Right lung (tissue), 10 donors: ENCODE measurements at places on chromosomes 13 and 19. TPM values are rescaled to one million over a fixed set of nuclear protein-coding genes. Genes with fewer than 3 reads are reported as not detected.
A peak's percentile ranks its signal among the peaks of the same experiment; 100 is the strongest.

The PRDX2 gene
- polyA plus RNA-seq = 255 TPM

The PSG1 gene
- polyA plus RNA-seq = 0.21 TPM

The IZUMO2 gene
- 1.3 TPM for polyA plus RNA-seq

The MIDN gene
- 40.8 TPM for polyA plus RNA-seq

The LENG9 gene
- polyA plus RNA-seq = 3.4 TPM

The NXNL1 gene
- polyA plus RNA-seq = not detected

DNA sequence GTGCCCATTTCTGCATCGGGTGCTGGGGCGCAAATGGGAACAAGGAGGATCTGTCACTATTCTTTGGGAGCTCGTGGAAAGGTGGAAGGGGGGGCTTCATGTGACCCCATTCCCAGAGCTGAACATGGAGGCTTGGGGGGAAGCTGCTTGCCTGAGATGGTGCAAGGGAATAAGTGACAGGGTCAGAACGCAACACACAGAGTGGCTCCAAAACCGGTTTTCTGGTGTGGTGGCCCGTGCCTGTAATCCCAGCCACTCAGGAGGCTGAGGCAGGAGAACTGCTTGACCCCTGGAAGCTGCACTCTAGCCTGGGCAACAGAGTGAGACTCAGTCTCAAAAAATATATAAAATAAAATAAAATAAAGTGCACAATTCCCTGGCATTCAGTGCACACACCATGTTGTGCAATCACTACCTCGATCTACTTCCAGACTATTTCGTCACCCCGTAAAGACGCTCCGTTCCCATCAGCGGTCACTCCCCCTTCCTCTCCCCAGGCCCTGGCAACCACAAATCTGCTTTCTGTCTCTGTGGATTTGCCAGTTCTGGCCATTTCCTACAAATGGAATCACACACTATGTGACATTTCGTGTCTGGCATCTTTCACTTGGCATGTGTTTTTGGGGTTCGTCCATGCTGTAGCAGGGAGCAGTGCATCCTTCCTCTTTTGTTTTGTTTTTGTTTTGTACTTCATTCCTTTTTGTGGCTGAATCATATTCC, 18.2 kb upstream of the COMP start:
- DNase-seq = peak; percentile 59

GRCh38 chr13:23724196-23724970, 154.2 kb downstream of the TNFRSF19 start:
- no peak for DNase-seq

- no peak for DNase-seq
Measured at GRCh38 chr13:98510156-98510509, 66.8 kb downstream of the STK24 start.

GRCh38 chr13:99655351-99656091, 154.2 kb downstream of the TM9SF2 start:
- no peak for DNase-seq

DNA sequence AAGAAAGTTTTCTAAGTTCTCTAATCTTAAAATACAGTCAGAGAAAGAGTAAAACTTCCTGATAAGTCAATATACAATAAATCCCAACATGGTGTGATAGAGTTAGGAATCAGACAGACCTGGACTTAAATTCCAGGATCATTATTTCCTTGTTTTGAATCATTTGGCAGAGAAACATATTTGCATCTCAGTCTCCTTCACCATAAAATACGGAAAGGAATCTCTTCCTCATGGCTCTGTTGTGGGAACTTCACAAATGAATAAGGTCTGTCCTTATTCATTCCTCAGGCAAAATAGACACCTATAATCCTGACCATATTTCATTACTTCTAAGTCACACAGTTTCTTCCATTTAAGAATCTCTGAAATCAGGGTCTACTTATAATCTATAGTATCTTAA, 19.3 kb upstream of the SERP2 start:
- no peak for DNase-seq

DNA sequence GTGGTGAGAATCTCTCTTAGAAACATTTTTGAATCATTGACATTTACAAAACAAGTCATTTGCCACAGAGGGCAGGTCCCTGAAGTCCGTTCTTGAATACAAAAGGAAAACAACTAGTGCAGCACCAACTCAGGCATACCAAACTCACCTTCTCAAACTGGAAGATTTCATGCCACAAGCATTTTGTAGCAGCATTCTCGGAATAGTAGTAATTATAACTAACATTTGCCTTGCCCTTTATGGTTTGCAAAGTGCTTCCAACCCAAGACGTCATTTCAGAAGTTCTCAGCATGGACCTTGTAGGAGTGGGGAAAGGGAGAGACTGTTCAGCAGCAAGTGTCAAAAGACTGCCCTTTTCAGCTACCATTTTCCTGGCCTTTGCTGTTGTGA, 344.6 kb downstream of the RFC3 start:
- DNase-seq = no peak

DNA sequence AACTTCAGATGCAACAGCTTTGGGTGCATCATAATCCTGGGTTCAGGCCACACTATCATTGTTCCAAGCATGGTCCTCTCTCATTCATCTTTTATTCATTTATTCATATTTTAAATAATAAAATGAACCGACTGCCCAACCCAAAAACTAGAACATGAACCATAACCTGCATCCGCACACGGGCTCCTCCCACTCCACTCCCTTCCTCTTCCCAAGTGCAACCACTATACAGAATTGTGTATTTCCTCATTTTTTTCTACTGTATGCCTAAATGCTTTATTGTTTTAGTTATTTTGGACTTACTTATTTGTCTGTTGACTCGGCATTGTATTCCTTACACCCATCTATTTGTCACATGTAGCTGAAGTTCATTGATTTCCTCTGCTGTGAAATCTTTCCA, 30.7 kb upstream of the POMP start:
- DNase-seq = no peak

GRCh38 chr19:30896554-30896953, 452.7 kb downstream of the TSHZ3 start:
- peak; percentile 24 for DNase-seq

DNA sequence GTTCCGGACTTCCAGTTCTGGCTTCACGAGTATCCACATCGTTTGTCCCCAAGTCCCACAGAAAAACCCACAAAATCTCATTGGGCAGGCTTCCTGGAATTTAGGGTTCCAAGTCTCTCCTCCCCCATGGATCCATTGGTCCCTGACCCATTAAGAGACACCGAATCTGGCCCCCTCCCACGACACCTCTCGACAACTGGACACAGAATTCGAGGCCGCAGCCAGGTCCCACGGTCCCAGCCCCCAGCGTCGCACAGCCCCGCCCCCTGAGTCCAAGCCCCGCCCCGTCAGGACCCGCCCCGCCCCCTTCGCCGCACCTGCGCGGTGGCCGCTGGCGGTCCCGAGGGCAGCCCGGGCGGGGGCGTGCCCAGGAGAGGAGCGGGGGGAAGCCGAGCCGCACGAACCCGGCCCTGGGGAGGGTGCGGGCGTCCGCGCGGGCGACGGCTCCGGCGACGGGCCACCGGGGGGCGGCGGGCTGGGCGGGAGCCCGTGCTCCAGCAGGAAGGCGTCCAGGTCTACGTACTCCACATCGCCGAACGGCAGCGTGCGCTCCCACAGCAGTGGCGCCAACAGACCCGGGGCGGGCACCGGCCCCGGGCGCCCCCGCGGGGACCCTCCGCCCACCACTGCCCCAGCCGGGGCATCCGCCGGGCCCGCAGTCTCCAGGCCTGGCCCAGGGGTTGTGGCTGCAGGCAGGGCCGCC, 1.8 kb downstream of the DBP start:
- no peak for DNase-seq

GRCh38 chr19:55654868-55655647, at the start of gene U2AF2:
Gene U2AF2, plus strand, starts transcription at chr19:55655035. Its CDS starts 70 bp downstream, at chr19:55655105.
- DNase-seq = peak; percentile 72

GRCh38 chr19:17706750-17707181, 12.5 kb upstream of the MAP1S start:
- no peak for DNase-seq

- no peak for DNase-seq
Measured at GRCh38 chr19:17337675-17338432, 501 bp downstream of the GTPBP3 start.

DNA sequence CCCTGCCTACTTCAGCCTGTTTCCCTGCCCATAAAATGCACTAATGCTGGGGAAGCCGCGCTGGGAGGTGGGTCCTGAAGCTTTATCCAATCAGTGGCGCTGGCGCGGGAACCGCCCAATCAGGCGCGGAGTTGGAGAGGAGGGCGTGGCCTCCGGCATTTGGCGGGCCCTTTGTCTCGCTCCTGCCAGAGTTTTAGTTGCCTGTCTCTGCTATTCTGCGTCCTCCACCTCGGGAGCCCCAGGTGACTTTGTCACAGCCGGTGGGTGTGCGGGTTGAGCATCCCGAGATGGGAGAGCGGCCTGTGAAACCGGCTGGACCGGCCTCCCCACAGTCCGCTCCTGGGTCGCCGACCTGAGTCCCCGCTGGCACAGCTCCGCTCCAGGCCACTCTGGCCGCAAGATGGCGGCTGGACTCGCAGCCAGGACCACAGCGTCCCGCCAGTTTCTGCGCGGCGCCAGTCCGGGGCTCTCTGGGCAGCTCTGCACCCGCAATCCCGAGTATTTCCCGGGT, 30.7 kb upstream of the ZNF429 start:
- DNase-seq = peak; percentile 90

- peak; percentile 32 for DNase-seq
Measured at GRCh38 chr19:12913851-12914690, 5.0 kb downstream of the SYCE2 start.

GRCh38 chr19:14528419-14529253, 758 bp upstream of the TECR start:
- no peak for DNase-seq

DNA sequence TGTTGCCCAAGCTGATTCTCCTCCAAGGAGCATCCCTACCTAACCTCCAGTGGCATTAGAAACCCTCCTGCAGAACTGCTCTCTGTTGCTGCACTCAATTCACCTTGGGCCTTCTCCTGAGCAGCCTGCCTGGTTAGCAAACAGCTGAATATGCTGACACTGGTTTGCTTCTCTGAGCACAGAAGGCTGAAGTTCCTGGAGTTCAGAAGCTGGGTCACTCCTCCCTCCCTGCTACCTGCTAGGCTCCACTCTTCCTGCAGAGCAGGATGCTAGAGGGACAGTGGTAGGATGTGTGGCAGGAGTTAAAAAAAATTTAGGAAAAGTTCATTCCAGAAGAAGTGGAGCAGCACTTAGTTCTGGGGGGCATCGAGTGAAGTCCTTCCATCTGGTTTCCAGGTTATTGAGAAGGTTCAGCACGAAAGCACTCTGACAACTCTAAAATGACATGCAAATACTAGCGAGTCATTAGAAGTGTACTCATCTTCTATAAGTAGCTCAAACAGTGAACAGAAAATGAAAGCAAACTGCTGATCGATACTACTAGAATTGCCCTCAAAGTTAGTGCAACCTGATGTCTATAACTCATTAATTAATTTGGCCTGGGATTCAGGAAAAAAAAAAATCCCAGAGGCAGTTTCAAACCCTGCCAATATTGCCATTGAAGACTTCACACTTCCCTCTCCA, 293.7 kb downstream of the POU4F1 start:
- no peak for DNase-seq

DNA sequence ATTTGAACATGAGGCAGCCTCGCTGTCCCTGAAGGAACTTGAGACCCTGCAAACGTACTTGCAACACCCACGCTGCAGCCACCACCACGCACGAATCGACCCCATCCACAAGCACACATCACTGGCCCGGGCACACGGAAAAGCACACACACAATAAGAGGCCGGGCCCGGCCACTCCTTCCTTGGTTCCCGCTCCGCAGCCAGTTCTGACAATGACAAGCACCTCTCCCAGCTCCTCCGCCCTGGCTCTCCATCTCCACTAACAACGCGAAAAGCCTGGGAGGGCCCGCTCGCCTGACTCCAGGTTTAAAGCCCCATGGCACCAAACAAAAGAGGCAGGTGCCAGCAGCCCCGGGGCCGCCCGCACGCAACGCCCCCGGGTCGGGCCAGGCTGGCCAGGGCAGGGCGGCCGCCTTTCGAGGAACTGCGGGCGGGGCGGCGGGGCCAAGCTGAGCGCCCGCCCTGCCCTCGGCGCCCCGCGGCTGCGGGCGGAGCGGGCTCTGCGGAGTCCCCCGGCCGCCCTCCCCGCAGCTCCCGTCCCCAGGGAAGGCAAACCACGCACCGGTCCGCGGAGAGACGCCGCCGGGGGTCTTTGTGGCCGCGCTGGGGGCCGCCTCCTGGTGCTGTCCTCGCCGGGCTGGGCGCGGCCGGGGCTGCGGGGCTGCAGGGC, 495 bp downstream of the DCLK1 start:
- DNase-seq = no peak

DNA sequence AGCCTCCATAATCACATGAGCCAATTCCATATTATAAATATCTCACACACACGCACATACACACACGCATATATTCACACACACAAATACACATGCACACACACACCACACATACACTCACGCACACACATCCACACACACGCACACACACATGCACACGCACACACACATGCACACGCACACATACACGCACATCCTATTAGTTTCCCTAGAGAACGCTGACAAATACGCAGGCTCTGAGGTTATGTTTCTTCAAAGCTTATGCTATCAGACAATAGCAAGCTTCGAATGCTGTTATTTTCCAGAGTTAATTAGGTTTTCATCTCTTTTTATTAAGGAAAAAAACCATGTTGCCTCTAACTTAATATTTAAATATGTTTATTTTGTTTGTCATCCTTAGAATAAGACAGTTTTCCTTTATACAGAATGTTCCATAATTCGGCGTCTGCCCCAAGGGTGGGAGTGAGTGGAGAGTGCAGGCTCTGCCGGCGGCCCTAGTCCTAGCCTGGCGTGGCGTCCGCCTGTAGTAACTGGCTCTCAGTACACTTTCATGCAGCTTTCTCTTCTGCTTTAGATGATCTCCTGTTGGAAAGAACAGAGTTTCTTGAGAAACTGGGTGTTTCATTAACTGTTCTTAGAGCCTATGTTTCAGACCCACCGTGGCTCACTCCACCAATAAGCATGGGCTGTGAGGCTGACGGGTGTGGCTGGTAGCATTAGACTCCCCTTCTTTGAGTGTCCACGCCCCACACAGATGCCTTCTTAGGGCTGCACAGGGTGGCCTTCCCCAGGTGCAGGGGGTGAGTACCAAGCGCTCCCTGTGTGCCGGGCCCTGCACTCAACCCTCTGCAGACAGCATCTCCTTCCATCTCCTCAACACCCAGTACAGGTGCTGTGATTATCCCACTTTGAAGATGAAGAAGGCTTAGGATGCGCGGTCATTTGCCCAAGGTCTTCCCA, 30.4 kb upstream of the ANKRD10 start:
- DNase-seq = no peak

DNA sequence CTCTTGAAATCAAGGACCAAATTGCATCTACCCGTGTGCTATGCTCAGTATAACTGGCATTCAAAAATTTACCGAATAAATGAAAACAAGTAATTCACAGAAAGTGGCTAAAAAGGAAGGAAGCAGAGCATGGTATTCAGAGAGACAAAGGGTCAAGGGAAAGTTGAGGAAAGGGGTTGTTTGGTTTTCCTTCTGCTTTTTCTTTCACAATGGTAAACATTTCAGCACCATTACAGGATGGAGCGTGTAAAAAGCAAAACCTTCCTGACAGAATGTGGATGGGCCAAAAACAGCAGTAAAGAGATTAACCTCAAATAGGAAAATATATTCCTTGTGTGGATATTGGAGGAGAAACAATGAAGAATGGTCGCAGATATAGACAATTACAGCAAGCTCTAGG, 14.8 kb downstream of the DIAPH3 start:
- no peak for DNase-seq

GRCh38 chr19:42487032-42487797, 41.1 kb downstream of the CEACAM1 start:
- DNase-seq = no peak
